ENCODE measurements at places on chromosomes 2 and 18. TPM values are rescaled to one million over a fixed set of nuclear protein-coding genes. Genes with fewer than 3 reads are reported as not detected.

The CNGA3 gene
- not detected for total RNA-seq

- no peak overlapping the region for H3K4me3 ChIP-seq
- H3K4me1 ChIP-seq = no peaks in the 10 kb centered on the region
- H3K36me3 ChIP-seq = no peaks in the 10 kb centered on the region
Observed at GRCh38 chr2:10141736-10142639, 19.4 kb downstream of the RRM2 start.

GRCh38 chr2:205878999-205879762, 196.9 kb downstream of the NRP2 start:
- H3K4me3 ChIP-seq = no peak overlapping the region
- H3K27me3 ChIP-seq = no peaks in the 10 kb centered on the region
- H3K4me1 ChIP-seq = no peaks in the 10 kb centered on the region
- no peak for DNase-seq
- no peak overlapping the region for H3K27ac ChIP-seq

The KIAA2012 gene
- total RNA-seq = not detected

DNA sequence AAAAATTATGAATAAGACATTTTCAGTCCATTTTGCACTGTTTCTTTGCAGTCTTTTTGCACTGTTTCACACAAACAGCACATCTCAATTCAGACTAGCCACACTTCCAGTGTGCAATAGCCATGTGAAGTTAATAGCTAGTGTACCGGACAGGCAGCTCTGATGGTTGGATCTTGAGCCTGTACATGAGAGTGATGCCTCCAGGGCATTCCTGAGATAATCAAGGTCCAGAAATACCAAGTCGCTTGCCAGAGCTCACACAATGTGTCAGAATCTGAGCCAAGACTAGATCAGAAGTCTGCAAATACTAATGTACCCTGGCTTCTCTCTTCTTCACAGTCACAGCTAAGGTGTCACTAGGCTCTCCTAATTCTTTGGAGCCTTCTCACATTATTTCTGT, 180.2 kb downstream of the OSR1 start:
- no peak overlapping the region for H3K4me3 ChIP-seq
- H3K27ac ChIP-seq = no peak overlapping the region
- DNase-seq = no peak
- no peaks in the 10 kb centered on the region for H3K36me3 ChIP-seq

DNA sequence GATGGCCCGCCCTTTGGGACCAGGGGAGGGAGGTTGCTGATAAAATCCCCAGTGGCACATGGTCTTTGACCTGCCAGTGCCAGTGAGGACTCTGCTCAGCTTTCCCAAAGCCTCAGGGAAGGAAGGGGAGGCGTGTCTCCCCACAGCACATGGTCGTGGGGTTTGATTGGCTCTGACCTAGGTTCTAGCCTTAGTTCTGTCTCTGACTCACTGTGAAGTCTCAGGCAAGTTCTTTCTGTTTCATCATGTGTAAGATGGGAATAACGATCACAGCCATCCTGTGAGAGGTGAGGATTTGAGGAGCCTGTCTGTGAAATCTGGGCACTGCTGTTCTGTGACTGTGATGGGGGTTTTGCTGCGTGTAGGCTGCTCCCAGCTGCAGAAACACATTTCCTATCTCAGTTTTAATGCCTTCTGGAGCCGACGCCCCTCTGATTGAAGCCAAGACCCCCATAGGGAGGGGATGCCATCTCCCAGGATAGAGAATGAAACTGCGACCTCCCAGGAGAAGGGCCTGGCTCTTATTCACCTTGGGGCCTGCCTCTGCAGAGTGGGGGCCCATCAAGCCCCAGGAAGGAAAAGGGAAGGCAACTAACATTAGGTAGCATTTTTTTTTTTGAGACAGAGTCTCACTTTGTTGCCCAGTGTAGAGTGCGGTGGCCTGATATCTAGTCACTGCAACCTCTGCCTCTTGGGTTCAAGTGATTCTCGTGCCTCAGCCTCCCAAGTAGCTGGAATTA, 84.0 kb downstream of the DDX1 start:
- no peaks in the 10 kb centered on the region for H3K4me1 ChIP-seq
- H3K27me3 ChIP-seq = no peaks in the 10 kb centered on the region
- DNase-seq = no peak

The CNRIP1 gene
- 20.8 TPM for total RNA-seq

GRCh38 chr2:197108758-197109157, 182.3 kb upstream of the PGAP1 start:
- no peak overlapping the region for H3K27ac ChIP-seq
- no peak for DNase-seq
- peaks cover 14% of the 10 kb centered on the region for H3K4me1 ChIP-seq
- no peak overlapping the region for H3K4me3 ChIP-seq

All from spleen (tissue), 13 donors.